ENCODE measurements at places on chromosomes 3 and 15.

- DNase-seq: no peak
- H3K27me3 ChIP-seq: no peaks in the 10 kb centered on the region
- no peak overlapping the region for H3K27ac ChIP-seq
- H3K36me3 ChIP-seq: no peaks in the 10 kb centered on the region
These were observed 45.2 kb downstream of the GASK1A start for GRCh38 chr3:43024181-43024885.

DNA sequence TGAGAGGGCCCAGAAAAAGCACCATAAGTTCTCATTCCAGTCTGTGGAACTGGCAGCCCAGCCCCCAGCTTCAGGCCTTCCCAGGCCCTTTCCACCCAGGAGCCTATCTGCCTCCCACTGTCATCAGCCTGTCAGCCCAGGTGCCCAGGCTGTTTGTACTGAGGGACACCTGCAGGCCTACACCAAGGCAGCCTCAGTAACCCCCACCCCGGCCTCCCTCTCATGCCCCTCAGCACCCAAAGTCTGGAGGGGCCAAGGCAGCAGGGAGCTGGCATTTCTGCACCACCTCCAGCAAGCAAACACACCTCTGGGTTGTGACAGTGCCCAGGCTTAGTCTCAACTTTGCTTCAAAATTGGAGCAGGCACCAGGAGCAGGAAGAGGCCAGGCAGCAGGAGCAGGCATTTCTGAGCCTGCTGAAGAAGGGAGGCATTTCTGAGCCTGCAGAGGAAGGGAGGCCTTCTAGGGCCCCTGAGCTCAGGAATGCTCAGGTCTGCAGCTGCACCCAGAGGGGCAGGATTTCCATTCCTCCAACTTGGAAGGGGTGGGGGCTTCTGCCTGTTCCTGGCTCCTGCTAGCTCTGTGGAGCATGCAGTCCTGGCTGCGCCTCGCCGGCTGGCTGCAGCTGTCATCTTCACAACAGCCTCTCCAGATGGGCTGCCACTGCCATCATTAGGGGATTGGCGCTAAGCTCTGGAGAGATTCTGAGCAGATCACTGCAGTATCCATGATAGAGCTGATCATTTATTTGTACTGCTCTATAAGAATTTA, 396.1 kb downstream of the UNC13C start:
- no peaks in the 10 kb centered on the region for H3K4me1 ChIP-seq
- H3K27ac ChIP-seq: no peak overlapping the region
- H3K27me3 ChIP-seq: no peaks in the 10 kb centered on the region
- H3K36me3 ChIP-seq: no peaks in the 10 kb centered on the region
- H3K4me3 ChIP-seq: no peak overlapping the region

GRCh38 chr3:56911363-56911762, 109.6 kb upstream of the ARHGEF3 start:
- no peaks in the 10 kb centered on the region for H3K36me3 ChIP-seq
- no peak overlapping the region for H3K27ac ChIP-seq
- H3K27me3 ChIP-seq: no peaks in the 10 kb centered on the region
- H3K4me3 ChIP-seq: no peak overlapping the region
- DNase-seq: no peak
- peaks cover 5% of the 10 kb centered on the region for H3K4me1 ChIP-seq

DNA sequence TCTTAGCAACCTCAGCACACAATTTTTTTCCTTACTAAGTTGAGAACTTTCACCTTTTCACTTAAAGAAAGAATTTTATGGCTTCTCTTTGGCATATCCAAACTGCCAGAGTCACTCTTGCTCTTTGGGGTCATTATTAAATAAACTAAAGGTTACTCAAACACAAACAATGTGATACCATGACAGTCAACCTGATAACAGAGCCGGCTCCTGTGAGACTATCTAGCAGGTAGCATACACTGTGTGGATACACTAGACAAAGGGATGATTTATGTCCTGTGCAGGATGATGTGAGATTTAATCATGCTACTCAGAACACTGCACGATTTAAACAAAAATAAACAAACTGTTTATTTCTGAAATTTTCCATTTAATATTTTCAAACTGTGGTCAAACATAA, 35.6 kb downstream of the LRRFIP2 start:
- no peak for DNase-seq
- peaks cover 11% of the 10 kb centered on the region for H3K4me1 ChIP-seq
- peaks cover 16% of the 10 kb centered on the region for H3K36me3 ChIP-seq
- no peak overlapping the region for H3K27ac ChIP-seq
- H3K4me3 ChIP-seq: no peak overlapping the region
- no peaks in the 10 kb centered on the region for H3K27me3 ChIP-seq

DNA sequence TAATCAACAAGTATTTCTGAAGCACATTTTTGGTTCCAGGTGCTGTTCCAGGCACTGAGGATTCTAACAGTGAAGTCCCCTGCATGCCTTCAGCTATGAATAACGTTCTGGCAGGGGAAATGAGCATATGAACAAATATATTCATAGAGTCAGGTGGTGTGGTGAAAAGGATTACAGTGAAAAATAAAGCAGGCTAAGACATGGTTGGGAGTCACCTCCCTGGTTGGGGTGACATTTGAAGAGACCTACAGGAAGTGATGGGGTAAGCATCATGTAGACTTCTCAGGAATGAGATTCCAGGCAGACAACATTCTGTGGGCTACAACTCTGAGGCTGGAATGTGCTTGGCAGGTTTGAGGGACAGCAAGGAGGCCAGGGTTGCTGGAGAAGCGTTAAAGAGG, 15.0 kb downstream of the FRMD4B start:
- H3K4me1 ChIP-seq: peaks cover 22% of the 10 kb centered on the region
- H3K27ac ChIP-seq: no peak overlapping the region
- no peaks in the 10 kb centered on the region for H3K27me3 ChIP-seq

- H3K4me3 ChIP-seq: no peak overlapping the region
- no peak overlapping the region for H3K27ac ChIP-seq
- no peaks in the 10 kb centered on the region for H3K4me1 ChIP-seq
- no peaks in the 10 kb centered on the region for H3K27me3 ChIP-seq
- no peaks in the 10 kb centered on the region for H3K36me3 ChIP-seq
- no peak for DNase-seq
These were observed 23.9 kb upstream of the CEP152 start for GRCh38 chr15:48834756-48835155.

DNA sequence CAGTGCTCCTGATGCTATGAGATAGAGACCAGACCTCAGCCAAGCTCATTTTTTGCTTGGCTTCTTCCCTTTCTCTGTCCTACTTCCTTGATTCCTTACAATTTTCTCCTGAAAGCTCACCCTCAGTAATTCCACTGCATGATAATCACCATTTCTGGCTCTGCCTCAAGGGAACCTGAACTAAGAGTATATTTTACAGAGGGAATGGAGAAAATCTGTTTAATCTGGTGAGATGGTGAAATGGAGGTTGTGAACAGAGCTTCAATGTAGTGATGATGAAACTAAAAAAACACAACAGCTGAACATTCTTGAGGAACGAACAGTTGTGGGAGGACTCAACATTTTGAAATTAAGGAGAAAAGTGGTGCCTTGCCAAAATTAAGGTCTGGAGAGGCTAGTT, 16.3 kb downstream of the HHLA2 start:
- H3K36me3 ChIP-seq: no peaks in the 10 kb centered on the region
- no peak for DNase-seq
- H3K27ac ChIP-seq: no peak overlapping the region
- H3K4me3 ChIP-seq: no peak overlapping the region
- no peaks in the 10 kb centered on the region for H3K4me1 ChIP-seq
- H3K27me3 ChIP-seq: no peaks in the 10 kb centered on the region

GRCh38 chr15:56869573-56869972, 48.9 kb upstream of the TCF12 start:
- H3K36me3 ChIP-seq: no peaks in the 10 kb centered on the region
- no peaks in the 10 kb centered on the region for H3K27me3 ChIP-seq
- DNase-seq: peak; percentile 30
- H3K27ac ChIP-seq: no peak overlapping the region
- no peaks in the 10 kb centered on the region for H3K4me1 ChIP-seq
- no peak overlapping the region for H3K4me3 ChIP-seq

Measured in lung (tissue), 17 donors.